ENCODE measurements at places on chromosomes 1 and 21. TPM values are rescaled to one million over a fixed set of nuclear protein-coding genes. Genes with fewer than 3 reads are reported as not detected.
A peak's percentile ranks its signal among the peaks of the same experiment; 100 is the strongest.

GRCh38 chr1:234611225-234611846 lies 1.4 kb upstream of the IRF2BP2 start:
- H3K4me1 ChIP-seq = peaks cover 11% of the 10 kb centered on the region
- H3K36me3 ChIP-seq = peaks cover 17% of the 10 kb centered on the region
- peak overlapping the region; percentile 56 for H3K27ac ChIP-seq
- peak; percentile 59 for DNase-seq
- H3K4me3 ChIP-seq = peak overlapping the region; percentile 98

DNA sequence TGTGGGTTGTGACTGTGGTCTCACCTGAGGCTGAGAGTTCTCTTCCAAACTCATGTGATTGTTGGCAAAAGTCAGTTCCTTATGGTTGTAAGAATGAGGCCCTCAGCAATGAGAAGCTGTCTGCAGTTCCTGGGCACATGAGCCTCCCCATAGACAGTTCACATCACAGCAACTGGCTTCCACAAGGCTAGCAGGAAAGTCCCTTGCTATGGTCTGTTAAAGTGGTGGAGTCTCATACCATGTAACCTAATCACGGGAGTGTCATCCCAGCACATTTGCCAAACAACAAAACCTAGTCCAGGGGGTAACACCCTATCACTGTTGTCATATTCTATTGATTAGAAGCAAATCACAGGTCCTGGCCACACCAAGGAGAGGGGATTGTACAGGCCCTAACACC lies 163.8 kb downstream of the BACH1 start:
- H3K27me3 ChIP-seq = no peaks in the 10 kb centered on the region
- no peak for DNase-seq
- no peaks in the 10 kb centered on the region for H3K36me3 ChIP-seq
- no peak overlapping the region for H3K4me3 ChIP-seq

- DNase-seq = no peak
- H3K36me3 ChIP-seq = no peaks in the 10 kb centered on the region
- no peak overlapping the region for H3K27ac ChIP-seq
- no peaks in the 10 kb centered on the region for H3K27me3 ChIP-seq
Measured at GRCh38 chr1:94433866-94434265, 15.7 kb downstream of the ABCD3 start.

DNA sequence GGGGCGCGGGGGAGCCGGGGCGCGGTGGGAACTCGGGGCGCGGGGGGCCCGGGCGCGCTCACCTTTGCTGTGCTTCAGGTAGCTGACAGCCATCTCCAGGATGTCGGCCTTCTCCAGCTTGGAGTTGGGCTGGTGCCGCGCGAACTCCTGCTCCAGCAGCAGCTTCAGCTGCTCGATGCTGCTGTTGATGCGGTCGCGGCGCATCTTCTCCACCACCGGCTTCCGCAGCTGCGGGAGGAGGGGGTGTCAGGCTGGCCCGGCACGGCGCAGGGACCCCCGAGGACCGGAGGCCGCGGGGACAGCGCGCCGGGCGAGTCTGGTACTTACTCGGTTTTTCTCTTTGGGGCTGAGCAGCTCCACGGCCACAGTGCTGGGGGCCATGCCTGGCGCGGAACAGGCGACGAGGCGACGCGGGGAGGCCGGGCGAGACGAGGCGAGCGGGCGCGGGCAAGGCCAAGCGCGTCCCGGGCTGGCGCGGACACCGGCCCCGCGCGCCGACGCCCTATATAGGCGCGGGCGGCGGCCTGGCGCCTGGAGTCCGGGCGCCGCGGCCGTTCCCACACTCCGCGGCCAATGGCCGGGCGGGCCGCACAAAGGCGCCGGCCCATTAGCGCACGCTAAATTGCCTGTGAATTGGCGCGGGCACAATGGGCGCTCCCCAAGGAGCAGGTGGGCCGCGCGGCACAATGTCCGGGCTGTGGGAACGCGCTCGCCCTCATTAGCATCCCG lies at the start of gene HES5:
TSS of gene HES5 (minus strand) at position 480 of the 729 bp plus-strand sequence. CDS start at position 381, 99 bp downstream.
- no peaks in the 10 kb centered on the region for H3K36me3 ChIP-seq
- peak within 1 kb of the TSS; percentile 58 for H3K4me3 ChIP-seq
- H3K4me1 ChIP-seq = peaks cover 25% of the 10 kb centered on the region
- H3K27me3 ChIP-seq = peaks cover 80% of the 10 kb centered on the region

GRCh38 chr1:1989789-1990188 lies 13.8 kb downstream of the CFAP74 start:
- no peaks in the 10 kb centered on the region for H3K4me1 ChIP-seq
- no peaks in the 10 kb centered on the region for H3K36me3 ChIP-seq
- H3K4me3 ChIP-seq = no peak overlapping the region
- no peak overlapping the region for H3K27ac ChIP-seq

The GBP7 gene
- not detected for total RNA-seq

The ARV1 gene
- 13.1 TPM for total RNA-seq

The CNR2 gene
- total RNA-seq = not detected

- H3K4me1 ChIP-seq = no peaks in the 10 kb centered on the region
- H3K36me3 ChIP-seq = no peaks in the 10 kb centered on the region
- no peak overlapping the region for H3K27ac ChIP-seq
- no peak for DNase-seq
- H3K4me3 ChIP-seq = no peak overlapping the region
- H3K27me3 ChIP-seq = no peaks in the 10 kb centered on the region
Measured at GRCh38 chr1:84795966-84796600, 96.9 kb downstream of the LPAR3 start.

The TMEM183A gene
- 107 TPM for total RNA-seq

Data from H1 (cell line).